H54 (cell line): ENCODE measurements at places on chromosomes 4 and X.

GRCh38 chr4:46934726-46935125, 25.7 kb upstream of the COX7B2 start:
- DNase-seq = no peak

DNA sequence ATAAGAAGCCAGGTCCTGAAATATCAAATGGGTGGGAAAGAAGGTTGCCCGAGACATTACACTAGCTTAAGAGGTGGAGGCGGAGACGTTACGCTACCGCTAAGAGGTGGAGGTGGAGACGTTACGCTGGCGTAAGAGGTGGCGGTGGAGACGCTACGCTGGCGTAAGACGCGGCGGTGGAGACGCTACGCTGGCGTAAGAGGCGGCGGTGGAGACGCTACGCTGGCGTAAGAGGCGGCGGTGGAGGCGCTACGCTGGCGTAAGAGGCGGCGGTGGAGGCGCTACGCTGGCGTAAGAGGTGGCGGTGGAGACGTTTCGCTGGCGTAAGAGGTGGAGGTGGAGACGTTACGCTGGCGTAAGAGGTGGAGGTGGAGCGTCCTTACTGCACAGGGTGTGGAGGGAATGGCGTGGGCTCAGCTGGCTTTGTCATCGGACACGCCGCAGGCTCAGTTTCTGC, 12.8 kb downstream of the CYP4V2 start:
- DNase-seq = no peak

GRCh38 chr4:166198041-166198440, 325.0 kb downstream of the TLL1 start:
- no peak for DNase-seq

- no peak for DNase-seq
Measured at GRCh38 chr4:92994727-92995126, 691.0 kb downstream of the GRID2 start.

- no peak for DNase-seq
Measured at GRCh38 chr4:110032603-110033002, 119.9 kb downstream of the EGF start.
